NCI-H2171 treated with DMSO at 0.1 percent for 48 hours (cell line): ENCODE measurements at places on chromosomes 2 and 18.

GRCh38 chr2:39595116-39595515 lies 70.6 kb upstream of the TMEM178A start:
- no peak for DNase-seq

GRCh38 chr18:43271593-43272432 lies 5.5 kb downstream of the SYT4 start:
- DNase-seq, result peak; percentile 57

- DNase-seq, result no peak
Measured at GRCh38 chr2:64922482-64923384, 66.5 kb upstream of the SLC1A4 start.

- peak; percentile 22 for DNase-seq
Measured at GRCh38 chr2:11177871-11178690, 22.8 kb downstream of the SLC66A3 start.

- no peak for DNase-seq
Measured at GRCh38 chr2:226429476-226429875, 370.1 kb downstream of the IRS1 start.

DNA sequence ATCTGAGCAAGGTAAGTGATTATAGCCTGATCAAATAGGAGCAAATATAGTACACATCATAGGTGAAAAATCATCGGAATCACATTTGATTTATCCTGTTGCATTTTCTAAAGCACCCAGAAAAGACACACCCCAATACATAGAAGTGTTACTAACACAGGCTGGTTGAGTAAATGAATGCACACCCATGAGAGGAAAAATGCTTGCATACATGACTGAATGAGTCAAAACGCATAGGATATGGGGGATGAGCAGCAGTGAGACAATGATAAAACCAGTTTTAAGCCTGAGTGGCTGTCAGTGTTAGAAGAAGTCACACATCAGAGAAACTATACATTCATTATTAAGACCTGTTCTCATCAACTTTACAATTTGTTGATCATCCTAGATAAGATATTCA lies 449.6 kb upstream of the CDH20 start:
- DNase-seq, result no peak

- DNase-seq, result peak; percentile 52
Measured at GRCh38 chr18:34661464-34662087, 48.5 kb upstream of the DTNA start.
